Fibroblast of skin of right quadriceps (primary cell): ENCODE measurements at places on chromosomes 11 and 22.
A peak's percentile ranks its signal among the peaks of the same experiment; 100 is the strongest.

GRCh38 chr11:36598051-36598450, at the start of gene RAG2:
RAG2 (minus strand) TSS chr11:36598236; CDS start chr11:36594168, 4,068 bp downstream.
- no peak for DNase-seq

DNA sequence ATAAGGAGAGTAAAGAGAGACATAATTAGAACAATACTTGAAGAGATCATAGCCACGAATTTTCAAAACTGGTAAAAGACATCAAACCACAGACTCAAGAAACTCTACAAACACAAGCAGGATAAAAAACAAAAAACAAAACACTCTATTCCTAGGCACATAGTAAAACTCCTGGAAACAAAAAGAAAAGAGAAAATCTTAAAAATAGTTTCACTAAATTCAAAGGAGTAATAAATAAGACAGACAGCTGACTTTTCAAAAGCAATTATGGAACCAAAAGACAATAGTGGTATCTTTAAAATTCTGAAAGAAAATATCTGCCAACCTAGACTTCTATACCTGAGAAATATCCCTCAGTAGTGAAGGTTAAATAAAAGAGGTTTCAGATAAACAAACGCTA, 9.2 kb upstream of the NARS2 start:
- DNase-seq = no peak

DNA sequence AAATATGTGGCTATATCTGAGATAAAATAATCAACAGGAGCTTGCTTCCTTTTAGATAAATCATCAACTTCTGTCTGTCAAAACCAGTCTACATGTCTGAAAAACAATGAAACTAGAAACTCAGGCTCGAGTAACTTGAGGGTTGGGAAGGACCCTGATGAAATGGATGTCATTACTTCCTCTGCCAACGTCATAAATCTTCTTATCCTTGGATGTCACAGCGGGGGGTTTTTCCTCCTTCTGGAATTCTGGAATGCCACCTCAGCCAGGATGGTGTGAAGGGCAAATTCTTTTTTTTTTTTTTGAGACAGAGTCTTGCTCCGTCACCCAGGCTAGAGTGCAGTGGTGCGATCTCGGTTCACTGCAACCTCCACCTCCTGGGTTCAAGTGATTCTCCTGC, 13.4 kb downstream of the LGR4 start:
- no peak for DNase-seq

DNA sequence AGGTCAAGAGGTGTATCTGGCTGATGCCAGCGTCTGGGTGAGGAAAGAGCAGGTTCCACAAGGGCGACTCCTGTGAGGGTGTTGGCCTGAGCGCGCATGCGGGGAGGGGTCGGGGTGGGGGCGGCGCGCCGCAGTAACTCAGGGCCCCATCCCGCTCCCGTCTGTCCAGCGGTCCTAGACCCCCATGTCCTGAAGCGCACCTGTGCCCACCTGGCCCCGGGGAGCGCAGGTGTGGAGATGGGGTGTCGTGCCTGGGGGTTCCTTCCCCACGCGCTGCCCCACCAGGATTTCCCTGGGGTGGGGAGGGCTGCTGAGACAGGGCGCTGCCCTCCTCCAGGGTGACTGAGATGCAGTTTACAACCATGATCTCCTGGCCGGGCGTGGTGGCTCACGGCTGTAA, 20.9 kb downstream of the RNH1 start:
- DNase-seq = no peak

GRCh38 chr11:44532809-44533208, 32.7 kb upstream of the CD82 start:
- DNase-seq = no peak

DNA sequence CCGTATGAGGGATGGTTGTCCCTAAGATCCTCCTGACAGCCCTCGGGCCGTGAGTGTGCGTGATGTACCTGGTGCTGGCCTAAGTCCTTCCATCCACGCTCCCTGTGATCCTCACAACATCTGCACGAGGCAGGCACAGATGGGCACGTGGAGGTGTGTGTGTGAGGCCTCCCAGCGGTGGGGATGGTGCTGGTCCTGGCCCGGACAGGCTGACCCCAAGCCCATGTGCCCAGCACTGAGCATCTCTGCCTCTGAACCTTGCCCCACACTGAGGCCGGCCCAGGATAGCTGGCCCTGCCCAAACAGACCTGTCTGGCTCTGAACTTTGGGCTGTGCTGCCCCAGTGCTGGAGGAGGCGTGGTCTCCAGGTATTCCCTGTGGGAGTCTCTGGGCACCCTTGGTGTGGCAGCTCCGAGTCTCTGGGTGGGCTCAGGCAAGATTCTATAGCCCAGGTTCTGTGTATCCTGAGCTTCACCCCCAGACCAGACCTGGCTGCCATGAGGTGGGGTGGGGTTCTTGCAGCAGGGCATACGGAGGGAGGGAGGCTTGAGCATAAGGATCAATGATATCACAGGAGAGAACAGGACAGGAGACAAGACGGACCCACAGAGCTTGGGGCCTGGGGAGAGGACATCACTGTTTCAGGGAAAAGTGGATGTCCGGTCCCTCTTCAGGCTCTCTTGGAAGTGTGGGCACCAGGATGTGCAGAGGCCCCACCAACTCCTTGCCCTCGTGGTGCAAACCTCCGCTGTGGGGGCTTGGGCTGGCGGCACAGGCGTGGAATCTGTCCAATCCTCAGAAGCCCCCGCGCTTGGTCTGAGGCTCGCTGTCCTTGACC, 881.8 kb downstream of the BRD1 start:
- DNase-seq = no peak

- peak; percentile 33 for DNase-seq
Measured at GRCh38 chr11:26483108-26483507, 89.0 kb downstream of the MUC15 start.

- DNase-seq = no peak
Measured at GRCh38 chr11:76592961-76593360, 77.6 kb downstream of the LRRC32 start.
